Left ventricle myocardium inferior (tissue), 1 donor: ENCODE measurements at places on chromosomes 3 and 15. TPM values are rescaled to one million over a fixed set of nuclear protein-coding genes. Genes with fewer than 3 reads are reported as not detected.
A peak's percentile ranks its signal among the peaks of the same experiment; 100 is the strongest.

DNA sequence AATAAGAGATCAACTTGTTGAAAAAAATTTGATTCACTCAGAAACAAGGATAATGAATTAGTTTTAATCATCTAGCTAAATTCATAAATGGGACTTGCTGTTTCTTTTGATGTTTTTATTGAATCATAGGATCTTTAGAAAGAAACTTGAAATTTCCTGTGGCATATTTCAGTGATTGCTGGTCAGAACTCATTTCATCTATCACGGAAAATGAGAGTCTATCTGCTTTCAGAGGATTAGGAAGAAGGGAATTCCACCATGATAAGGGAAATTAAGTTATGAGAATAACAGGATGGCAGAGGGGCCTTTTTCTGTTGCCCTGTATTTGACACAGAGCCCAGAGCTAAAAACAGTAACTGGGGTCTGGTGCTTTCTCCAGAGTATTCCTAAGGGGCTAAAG lies 44.9 kb upstream of the CCNL1 start:
- H3K36me3 ChIP-seq: peaks cover 3% of the 10 kb centered on the region
- H3K4me1 ChIP-seq: peaks cover 13% of the 10 kb centered on the region
- H3K27ac ChIP-seq: peak overlapping the region; percentile 19
- H3K27me3 ChIP-seq: no peaks in the 10 kb centered on the region
- H3K4me3 ChIP-seq: no peak overlapping the region

MFGE8 gene
- total RNA-seq: 421 TPM

GRCh38 chr3:155024006-155024638 lies 56.0 kb upstream of the MME start:
- H3K4me3 ChIP-seq: no peak overlapping the region
- no peak for DNase-seq
- no peaks in the 10 kb centered on the region for H3K27me3 ChIP-seq
- H3K27ac ChIP-seq: no peak overlapping the region
- H3K4me1 ChIP-seq: no peaks in the 10 kb centered on the region
- H3K36me3 ChIP-seq: no peaks in the 10 kb centered on the region

MESP2 gene
- 0.27 TPM for total RNA-seq

TEX55 gene
- not detected for total RNA-seq
